T-cell (primary cell): ENCODE measurements at places on chromosomes 6 and 20.

DNA sequence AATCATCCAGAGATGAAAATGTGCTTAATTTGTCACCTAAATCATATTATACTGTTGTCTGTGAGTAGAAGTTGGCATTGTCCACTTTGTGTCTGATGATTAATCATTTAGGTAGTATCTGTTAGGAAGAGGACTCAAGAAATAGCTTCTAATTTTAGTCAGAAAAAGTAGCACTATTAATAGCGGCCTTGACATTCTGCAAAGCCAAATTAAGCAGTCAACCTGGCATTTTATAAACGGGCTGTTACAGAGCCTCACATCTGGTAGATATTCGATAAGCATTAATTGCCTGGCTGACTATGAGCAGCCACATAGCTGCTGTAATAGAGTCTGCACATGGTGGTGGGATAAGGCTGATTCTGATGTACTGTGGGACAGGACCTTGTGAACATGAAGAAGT is 99.5 kb downstream of the KLHL32 start:
- no peak for DNase-seq

- DNase-seq, result no peak
Observed at GRCh38 chr6:14075095-14075503, 42.5 kb upstream of the CD83 start.

DNA sequence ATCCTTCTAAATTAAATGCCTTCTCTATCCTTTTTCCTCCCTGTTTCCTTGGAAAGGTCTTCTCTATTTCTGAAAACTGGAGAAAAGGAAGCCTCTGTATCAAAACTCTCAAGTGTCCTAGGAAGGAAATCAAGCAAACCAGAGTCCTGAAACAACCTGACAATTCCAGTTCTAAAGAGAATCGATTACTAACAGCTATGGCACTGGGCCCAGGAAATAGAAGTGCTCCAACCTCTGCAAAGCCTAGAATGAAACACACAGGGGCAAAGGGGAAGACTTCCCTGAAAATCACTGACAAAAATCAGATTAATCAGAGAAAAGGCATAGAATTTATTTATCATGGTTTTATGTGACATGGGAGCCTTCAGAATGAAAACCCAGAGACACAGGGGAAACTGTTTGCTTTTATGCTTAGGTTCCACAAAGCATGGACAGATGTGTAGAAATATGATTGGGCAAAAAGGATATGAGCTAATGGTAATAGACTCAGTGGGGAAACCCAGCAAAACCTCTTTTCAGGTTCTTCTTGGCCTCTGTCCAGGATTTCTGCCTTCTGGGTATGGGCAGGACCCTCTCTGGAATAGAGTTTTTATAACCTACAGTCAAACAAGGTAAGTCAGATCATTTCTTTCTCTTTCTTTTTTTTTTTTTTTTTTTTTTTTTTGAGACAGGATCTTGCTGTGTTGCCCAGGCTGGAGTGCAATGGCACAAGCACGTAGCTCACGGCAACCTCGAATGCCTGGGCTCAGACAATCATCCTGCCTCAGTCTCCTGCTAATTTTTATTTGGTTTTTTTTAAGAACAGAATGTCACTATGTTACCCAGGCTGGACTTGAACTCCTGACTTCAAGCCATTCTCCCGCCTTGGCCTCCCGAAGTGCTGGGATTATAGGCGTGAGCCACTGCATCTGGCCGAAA is 91.7 kb downstream of the CD24 start:
- DNase-seq, result no peak

GRCh38 chr6:54335871-54336270 is 27.6 kb downstream of the TINAG start:
- no peak for DNase-seq

DNA sequence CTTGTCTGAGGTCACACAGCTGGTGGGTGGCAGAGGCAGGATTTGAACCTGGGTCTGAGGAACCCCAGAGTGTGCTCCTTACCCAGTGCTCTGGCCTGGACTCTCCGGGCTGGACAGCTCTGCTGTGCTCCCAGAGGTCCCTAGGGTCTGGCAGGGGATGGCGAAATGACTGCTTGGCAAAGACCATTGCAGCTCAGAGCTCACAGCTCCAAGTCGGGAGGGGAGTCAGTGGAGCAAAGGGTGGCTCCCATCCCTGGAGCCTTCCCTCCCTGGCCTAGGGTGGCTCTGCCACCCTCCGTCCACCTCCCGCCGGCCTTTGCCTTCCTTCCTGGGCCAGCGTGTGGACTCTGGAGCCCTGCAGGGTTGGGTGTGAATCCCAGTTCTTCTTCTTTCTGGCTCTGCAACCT is 17.5 kb downstream of the CEBPB start:
- no peak for DNase-seq

GRCh38 chr6:72348926-72349325 is 272.9 kb upstream of the KCNQ5 start:
- no peak for DNase-seq
